Right renal pelvis (tissue), 4 donors: ENCODE measurements at places on chromosomes 5 and 9.

DNA sequence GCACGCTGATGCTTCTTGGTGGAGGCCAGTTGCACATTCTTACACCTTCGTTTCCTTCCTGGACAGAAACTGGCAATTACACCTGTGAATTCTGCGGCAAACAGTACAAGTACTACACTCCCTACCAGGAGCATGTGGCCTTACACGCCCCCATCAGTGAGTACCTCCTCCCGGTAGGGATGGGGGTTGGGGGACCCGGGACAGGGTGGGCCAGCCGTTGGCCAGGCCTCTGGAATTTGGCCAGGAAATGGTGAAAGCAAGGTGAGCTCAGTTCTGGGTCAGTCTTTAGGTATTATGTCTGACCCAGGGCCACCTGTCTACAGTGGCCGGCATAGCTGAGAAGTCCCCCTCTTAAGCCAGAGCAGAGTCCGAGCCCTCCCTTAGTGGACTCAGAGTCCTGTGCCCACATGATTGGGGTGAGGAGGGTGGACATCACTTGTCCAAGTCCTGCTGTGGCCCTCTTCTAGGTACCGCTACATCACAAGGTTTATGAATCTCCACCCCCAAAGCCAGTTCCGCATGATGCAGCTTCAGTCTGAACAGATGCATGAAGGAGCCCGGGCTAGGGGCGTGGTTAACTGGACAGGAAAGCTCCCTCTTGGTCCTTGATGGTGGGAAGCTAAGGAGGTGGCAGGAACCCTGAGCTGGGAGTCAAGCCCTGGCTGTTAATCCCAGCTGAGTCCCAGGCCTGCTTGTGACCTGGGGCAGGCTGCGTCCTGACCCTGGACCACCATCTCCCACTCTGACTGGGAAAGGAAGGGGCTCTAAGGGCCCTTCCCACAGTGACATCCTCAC is 61.3 kb downstream of the AMBP start:
- DNase-seq: no peak

- no peak for DNase-seq
These were observed 109.4 kb downstream of the TMEM174 start for GRCh38 chr5:73282383-73282782.

DNA sequence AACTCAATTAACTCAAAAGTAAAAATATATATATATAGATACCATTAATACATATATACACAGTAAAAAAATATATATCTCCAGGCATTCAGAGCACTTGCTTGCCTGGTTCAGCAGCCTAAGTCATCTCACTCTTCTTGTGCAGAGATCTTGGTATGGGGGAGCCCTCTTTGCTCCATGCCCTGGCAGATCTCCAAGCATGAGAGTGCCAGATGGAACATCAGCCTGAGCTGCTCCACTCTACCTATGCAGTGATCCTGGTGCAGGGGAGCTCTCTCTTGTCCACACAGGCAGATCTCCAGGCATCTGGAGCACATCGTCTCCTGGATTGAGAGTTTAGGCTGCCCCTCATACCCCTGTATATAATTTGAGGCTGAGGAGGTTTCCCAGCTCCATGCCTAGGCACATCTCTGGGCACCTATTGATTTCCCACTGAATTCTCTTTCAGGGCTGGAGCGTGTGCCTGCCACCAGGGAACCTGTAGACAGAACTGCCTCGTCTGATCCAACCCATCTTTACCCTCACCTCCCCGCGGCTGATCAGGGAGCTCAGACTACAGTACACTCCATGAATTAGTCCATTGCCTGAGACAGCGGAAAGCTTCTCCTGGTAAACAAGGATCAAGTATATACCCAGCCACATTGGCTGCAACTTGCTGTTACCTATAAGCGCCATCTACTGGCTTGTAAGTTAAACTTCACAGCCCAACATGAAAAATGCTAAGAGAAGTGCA is 342.4 kb upstream of the GRIA1 start:
- DNase-seq: peak; percentile 12

DNA sequence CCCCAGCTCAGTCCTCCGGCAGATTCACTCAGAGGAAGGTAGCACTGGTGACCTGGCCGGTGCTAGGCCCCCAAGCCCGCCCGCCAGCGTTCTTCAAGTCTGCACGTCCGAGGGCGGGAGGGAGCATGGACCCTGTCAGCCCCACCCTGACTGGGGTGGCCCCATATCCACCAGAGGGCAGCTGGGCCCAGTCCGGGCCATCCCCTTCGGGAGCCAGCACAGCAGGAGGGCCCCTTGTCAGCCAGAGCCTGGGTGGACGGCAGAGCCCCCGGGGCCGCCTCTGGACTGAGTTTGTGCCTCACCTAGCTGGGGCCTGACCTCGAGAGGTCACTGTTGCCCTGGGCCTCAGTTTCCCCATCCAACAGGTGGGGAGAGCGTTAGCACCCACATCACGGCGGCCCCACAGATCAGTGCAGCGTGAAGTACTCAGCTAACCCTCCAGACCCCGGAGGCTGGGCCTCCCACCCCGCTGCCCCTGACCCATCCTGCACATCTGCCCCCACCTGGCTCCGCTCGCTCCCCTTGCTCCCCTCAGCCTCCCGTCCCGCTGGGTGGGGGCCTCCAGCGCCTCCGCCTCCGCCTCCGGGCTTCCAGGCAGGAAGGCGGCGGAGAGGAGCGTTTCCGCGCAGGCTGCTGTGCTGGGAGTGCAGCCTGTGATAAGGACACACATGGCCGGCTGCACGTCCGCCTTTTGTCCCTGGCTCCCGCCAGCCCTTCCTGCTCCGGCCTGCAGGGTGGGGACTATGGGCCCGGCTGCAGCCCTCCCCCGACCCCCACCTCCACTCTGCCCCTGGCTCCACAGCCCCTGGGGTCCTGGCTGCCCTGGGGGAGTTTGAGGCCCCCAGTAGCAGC is 16.6 kb upstream of the EGFL7 start:
- no peak for DNase-seq

DNA sequence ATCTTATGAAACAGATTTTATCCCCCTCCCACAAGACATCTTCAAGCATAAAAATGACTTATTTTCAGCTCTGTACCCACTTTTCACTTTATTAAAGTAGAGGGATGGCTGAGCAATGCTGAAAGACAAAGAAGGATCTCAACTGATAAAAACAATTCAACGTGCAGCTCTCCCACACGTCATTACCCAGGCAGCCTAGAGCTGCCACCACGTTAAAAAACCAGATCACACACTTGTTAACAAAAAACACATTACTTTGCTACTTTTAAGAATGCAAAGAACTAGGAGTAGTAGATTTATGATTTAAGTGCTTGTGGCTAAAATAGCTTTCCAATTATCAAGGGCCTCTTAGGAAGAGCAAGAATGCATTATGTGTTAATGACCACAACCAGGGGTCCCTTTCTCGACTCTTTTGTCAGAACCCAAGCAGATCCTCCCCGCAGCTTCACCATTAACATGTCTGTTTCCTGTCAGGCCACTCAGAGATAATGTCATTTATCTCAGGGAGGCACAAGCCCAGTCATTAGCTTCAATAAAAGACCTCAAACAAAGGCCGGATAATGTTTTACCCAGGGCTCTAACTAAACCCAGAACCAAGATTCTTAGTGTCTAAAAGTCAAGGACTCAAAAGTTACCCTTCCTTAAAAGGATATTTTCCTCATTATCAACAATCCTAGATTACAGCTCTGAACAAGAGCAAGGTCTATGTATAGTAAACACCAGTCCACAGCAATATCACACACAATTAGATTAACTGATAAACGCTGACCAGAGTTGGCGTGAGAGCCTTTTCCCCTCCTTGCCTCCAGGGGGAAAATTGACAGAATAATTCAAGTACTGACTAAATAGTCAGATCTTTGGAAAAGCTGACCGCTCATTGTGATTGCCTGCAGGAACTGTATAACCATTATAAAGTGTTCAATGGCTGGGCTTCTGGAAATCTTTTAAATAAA is 7.5 kb downstream of the ZNF608 start:
- no peak for DNase-seq

DNA sequence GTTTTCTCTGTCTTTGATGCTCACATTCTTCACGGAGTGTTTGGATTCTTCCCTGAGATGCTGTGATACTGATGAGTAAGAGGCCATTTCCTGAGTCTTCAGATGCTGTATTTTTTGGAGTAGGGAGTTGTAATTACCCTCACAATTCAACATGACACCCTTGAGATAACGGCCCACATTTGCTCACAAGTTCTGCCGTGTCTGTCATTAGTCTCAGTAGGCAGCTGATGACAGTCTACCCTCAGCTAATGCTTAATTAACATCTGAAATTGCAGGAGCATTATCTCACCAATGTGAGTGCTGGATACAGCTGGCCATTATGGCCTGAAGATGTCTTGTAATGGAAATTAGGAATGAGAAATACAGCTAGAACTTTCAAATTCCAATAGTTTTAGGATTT is 307.1 kb upstream of the ADCY2 start:
- no peak for DNase-seq

DNA sequence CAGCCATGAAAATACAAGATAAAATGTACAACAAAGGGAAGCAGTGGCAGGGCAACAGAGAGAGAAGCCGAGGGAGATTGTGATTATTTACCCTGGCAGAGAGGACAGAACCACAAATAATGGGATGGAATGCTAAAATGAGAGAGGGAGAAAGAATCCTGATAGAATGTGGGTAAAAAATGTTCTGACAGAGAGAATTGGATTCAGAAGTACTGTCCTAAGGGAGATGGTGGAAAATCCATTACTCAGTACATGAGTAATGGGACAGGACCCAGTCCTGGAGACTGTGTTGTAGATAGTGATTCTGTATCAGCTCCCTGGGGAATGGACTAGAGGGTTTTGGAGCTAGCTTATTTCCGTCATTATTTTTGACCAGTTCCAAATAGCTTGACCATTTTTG is 831.5 kb downstream of the MAT2B start:
- no peak for DNase-seq

DNA sequence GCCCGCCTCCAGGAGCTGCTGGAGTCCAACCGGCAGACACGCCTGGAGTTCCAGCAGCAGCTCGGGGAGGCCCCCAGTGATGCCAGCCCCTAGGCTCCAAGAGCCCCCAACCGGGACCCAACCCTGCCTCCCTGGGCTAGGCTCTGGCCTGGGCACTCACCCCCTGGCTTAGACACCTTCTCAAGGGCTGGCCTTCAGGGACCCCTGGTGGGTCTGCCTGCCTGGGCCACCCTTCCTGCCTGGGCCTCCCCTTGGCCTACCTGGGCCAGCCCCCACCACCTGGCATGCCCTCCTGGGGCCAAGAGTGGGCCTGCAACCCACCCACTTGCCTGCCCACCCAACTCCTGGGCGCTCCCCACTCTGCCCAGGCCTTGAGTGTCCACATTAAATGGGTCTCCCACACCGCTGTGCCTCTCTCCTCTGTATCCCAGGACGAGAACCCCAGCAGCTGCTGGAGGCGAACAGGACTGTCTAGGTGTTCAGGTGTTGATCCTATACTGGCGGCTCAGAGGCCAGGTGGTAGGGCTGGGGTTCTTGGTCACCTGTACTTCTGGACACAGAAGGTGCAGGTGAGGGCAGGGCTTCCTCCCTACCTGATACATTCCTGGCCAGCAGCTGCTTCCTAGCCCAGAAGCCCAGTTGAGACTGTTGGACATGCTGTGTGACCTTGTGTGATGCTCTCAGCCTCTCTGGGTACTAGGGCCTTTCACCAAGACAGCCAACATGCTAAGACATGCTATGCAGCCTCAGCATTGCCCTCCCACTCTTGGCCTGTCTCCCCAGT is 3.6 kb downstream of the BBLN start:
- no peak for DNase-seq

- DNase-seq: no peak
These were observed 41.3 kb upstream of the CDKN2AIPNL start for GRCh38 chr5:134453016-134453415.

- DNase-seq: no peak
These were observed 1.7 kb upstream of the PLPPR1 start for GRCh38 chr9:101026824-101027223.

DNA sequence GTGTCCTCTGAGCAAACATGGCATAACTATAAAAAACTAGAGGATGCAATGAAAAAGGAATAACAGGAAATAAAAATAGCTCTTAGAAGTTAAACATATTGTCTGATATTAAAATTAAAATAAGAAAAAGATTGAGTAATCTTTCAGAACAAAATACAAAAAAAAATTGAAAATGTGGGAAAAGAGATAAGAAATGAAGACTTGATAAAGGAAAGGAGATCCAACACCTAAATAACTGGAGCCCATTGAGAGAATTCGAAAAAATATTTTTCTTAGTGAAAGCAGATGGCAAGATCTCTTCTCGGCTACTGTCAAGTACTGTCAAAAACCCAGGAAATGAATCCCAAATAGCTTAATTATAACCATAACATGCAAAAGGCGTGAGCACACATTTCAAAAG is 24.9 kb downstream of the LIFR start:
- no peak for DNase-seq

DNA sequence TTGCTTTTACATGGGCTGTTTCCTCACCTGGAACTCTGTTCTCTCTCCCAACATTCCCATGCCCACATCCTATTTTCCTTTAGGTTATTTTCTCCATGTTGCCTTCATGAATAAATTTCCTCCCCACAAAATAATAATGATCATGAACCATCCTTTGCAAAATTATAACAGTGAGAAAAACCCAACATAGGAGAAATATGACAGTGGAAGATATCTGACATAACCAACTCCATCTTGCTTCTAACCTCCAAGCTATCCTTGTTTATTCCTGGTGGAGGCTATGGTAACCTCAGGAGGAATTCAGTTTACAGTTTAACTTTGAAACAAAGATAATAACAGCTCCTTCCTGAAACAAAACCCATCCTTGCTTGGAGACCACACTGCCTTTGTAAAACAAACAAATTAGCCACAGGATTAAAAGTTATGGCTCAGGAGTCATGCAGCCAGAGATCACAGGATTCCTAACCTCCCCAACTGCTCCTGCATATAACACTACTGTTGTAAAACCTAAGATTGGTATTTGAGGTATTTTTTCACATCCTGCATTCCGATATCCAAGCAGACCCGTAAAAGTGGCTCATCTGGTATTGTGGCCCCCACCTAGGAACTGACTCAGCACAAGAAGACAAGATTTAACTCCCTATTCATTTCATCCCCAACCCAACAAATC is 212.4 kb downstream of the TRIM32 start:
- no peak for DNase-seq

DNA sequence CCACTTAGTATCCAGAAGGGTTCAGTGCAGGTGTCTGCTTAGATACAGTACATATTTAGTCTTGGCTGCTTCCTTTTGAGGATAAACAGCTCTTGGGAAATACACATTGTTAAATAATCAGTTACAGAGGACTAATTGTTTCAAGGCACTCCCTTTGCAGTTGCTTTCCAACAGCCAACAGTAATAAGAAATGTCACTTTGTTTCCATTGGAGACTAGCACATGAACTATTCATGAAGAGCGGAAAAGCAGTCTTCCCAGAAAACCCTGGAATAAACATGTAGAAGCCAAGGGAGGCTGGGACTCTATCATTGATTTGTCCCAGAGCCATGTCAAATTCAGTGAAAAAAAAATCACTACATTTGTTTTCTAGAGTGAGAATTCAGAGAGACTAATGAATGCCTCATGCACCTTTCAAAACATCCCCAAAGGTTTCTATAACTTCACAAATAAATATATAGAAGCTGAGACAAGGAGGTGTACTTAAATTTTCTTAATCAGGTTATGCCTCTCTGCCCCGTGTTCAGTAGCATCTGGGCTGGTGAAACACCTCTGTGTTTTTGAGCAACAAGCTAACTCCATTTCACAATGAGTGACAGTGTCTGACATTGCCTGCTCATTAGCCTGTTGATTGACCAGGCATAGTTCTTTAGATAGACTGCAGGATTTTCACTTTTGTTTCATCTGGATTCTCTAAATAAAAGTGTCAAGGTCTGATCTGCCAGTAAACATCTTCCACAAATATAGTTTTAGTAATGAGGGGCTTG is 271.5 kb downstream of the ARRDC3 start:
- no peak for DNase-seq

GRCh38 chr9:112421771-112422222 is 41.9 kb downstream of the HSDL2 start:
- DNase-seq: no peak
